ENCODE measurements at places on chromosomes 3 and 15. TPM values are rescaled to one million over a fixed set of nuclear protein-coding genes. Genes with fewer than 3 reads are reported as not detected.

- DNase-seq = peak; percentile 44
Measured at GRCh38 chr3:142828703-142829305, 60.1 kb downstream of the PCOLCE2 start.

GRCh38 chr3:113266738-113267137 lies 55.4 kb downstream of the BOC start:
- DNase-seq = no peak

- DNase-seq = no peak
Measured at GRCh38 chr3:31978553-31978952, 2.5 kb downstream of the OSBPL10 start.

- no peak for DNase-seq
Measured at GRCh38 chr3:151328298-151328995, 902 bp downstream of the P2RY13 start.

GRCh38 chr15:94387849-94388441 lies 156.6 kb downstream of the MCTP2 start:
- no peak for DNase-seq

- no peak for DNase-seq
Measured at GRCh38 chr3:115293321-115293720, 146.2 kb upstream of the ZBTB20 start.

DNA sequence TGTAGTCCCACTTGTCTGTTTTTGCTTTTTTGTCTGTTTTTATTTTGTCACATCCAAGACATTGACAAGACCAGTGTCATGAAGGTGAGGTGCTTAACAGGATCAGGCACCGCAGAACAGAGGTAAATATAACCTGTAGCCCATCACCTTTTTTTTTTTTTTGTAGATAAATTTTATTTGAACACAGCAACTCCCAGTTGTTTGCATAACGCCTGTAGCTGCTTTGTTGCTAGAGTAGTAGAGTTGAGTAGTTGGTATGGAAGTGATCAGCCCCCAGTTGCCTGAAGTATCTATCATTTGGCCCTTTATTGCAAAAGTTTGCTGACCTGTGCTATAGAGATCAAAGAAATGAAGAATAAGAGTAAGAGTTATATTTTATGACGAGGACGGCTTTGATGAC lies 135.0 kb downstream of the TCF12 start:
- no peak for DNase-seq

DNA sequence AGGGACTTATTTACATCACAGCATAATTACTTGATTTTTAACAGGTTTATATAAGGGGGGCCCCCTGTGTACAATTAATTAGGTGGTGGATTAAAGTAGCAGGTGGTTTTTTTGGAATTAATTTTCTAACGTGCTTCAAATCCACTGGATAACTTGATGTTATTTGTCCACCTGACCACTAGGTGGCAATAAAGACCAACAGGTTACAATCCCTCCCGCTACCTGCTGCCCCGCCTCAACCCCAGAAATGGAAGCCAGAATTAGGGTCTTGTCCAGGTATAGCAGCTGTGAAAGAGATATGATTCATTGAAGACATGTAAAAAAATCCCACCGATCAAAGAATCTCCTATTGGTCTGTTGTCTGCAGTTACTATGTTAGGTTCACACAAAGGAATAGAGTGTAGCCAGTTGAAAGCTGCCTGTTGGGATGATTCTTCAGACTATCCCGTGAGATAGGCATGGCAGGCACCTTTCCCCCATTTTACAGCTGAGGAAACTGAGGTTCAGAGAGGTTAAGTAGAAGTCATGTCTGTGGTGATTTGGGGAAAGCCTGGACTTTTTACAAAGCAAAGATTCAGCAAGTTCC lies 44.0 kb downstream of the MFSD1 start:
- peak; percentile 10 for DNase-seq

Gene LIPC
- total RNA-seq = not detected

Gene TMC3
- total RNA-seq = 0.22 TPM

DNA sequence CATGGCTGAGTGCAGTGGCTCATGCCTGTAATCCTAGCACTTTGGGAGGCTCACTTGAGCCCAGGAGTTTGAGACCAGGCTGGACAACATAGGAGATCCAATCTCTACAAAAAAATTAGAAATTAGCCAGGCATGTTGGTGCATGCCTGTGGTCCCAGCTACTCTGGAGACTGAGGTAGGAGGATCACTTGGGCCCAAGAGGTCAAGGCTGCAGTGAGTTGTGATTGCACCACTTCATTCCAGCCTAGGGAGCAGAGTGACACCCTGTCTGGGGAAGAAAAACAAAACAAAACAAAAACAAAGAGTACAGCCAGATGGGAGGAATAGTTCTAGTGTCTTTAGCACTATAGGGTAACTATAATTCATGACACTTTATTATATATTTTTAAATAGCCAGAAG lies 26.2 kb upstream of the COMMD4 start:
- no peak for DNase-seq
